Upper lobe of right lung (tissue), 1 donor: ENCODE measurements at places on chromosomes 1 and 21. TPM values are rescaled to one million over a fixed set of nuclear protein-coding genes. Genes with fewer than 3 reads are reported as not detected.

Gene SLC1A7
- total RNA-seq: 0.26 TPM

- H3K27ac ChIP-seq: no peak overlapping the region
- H3K4me1 ChIP-seq: no peaks in the 10 kb centered on the region
- H3K4me3 ChIP-seq: no peak overlapping the region
- no peak for DNase-seq
Measured at GRCh38 chr1:38153778-38154470, 107.3 kb upstream of the POU3F1 start.

DNA sequence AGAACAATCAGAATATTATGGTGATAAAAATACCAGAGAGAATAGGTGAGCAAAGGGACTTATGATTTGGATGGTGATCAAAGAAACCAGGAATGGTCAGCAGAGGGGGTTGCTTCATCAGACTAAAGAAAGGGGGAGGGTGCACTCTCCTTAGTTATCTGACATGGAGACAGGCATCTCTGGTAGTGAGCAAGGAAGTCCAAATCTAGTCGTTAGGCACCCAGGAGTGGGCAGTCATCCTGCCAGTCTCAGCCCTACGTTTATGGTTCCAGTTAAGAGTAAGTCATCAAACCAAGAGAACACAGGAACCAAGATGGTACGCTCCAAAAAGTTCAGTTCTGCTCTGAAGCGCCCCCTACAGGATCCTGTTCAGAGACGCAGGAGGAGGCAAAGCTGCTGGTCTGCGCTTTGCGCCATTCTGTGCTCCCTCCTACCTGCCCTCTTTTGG lies 28.6 kb downstream of the EBNA1BP2 start:
- peaks cover 10% of the 10 kb centered on the region for H3K4me1 ChIP-seq
- no peaks in the 10 kb centered on the region for H3K36me3 ChIP-seq
- no peak for DNase-seq
- peaks cover 8% of the 10 kb centered on the region for H3K27me3 ChIP-seq

DNA sequence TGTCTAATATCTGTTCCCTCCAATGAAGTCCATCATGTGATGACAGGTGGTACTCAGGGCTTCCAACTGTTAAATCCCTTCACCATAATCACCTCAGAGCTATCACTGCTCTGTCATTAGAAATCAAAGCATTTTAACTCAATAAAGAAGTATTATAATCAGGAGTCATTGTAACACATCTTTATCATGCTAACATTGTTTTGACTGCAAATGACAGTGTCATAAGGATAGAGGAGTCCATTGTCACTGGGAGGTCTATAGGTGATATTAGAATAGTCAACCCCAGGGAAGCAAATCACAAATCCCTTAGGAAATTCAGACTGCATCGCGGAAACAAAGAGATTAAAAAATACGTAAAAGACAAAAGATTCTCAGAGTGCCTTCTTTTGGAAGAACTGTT lies 30.8 kb downstream of the LRRC53 start:
- no peak overlapping the region for H3K27ac ChIP-seq
- no peak for DNase-seq
- no peak overlapping the region for H3K4me3 ChIP-seq

- peak within 1 kb of the TSS; percentile 79 for H3K4me3 ChIP-seq
- H3K4me1 ChIP-seq: no peaks in the 10 kb centered on the region
- peak; percentile 89 for DNase-seq
- H3K27ac ChIP-seq: peak within 1 kb of the TSS; percentile 93
- no peaks in the 10 kb centered on the region for H3K27me3 ChIP-seq
Measured at GRCh38 chr1:92961131-92961895, at the start of gene DIPK1A. TSS of gene DIPK1A (minus strand) at chr1:92961462. CDS start at chr1:92961429, 33 bp downstream.

DNA sequence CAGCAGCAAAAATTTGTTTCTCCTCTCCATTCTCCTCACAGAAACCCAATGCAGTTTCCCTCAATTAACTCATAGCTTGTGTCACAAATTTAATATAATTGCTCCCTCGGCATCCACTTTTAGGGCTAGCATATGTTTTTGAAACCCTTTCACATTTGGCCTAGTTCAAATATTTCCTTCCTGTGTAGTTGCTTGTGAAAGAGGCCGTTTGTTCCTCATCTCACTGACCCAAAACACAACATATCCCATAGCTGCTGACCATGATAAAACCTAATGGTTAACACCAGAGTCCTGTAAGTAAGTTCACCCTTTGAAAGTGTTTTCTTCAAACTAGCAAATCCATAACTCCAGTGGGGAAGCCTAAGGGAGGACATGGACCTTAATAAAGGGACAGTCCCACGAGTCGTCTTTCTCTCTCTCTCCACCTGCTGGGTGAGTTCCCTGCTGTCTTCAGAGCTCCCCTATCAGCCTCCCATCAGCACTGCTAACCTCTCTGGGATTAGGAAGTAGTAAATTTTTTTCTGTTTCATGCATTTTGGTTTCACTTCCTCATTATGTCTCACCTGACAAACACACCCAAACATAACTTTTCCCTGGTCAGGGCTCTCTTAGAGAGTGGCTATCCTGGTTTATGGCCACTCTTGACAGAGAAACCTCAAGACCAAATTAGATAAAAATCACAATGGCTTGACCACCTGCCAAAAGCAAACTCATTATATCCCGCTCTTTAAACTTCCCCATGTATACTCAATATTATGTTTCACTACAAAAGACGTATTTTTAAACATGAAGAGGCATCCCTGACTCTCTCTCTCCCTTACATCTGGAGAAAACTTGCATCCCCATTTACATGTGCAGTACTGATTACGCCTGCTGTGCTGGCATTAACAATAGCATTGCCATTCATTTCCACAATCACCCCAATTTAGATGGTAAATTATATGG lies 177.7 kb upstream of the HP1BP3 start:
- H3K27me3 ChIP-seq: no peaks in the 10 kb centered on the region
- no peak for DNase-seq
- H3K4me1 ChIP-seq: peaks cover 7% of the 10 kb centered on the region
- no peak overlapping the region for H3K4me3 ChIP-seq
- H3K36me3 ChIP-seq: peaks cover 15% of the 10 kb centered on the region
- H3K27ac ChIP-seq: no peak overlapping the region

DNA sequence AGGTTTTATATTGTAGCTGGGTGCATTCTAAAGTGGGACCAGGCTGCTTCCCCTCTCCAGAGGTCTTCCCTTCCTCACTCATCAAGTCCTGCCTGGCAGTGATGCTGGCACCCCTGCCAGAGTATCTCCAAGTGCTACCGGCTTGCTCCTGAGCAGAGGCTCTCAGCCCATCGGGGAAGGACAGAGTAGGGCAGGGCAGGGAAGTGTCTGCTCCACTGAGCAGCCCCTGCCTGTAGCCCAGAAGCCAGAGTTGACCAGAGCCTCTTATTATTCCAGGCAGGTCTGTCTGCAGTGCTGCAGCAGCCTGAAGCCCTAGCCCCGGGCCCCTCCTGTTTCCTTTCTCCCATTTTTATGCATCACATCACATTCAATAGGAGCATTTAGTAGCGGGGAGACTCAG lies 51.1 kb downstream of the ATP2B4 start:
- H3K27ac ChIP-seq: no peak overlapping the region
- peaks cover under 1% of the 10 kb centered on the region for H3K36me3 ChIP-seq
- no peak overlapping the region for H3K4me3 ChIP-seq
- no peak for DNase-seq
- H3K27me3 ChIP-seq: no peaks in the 10 kb centered on the region

DNA sequence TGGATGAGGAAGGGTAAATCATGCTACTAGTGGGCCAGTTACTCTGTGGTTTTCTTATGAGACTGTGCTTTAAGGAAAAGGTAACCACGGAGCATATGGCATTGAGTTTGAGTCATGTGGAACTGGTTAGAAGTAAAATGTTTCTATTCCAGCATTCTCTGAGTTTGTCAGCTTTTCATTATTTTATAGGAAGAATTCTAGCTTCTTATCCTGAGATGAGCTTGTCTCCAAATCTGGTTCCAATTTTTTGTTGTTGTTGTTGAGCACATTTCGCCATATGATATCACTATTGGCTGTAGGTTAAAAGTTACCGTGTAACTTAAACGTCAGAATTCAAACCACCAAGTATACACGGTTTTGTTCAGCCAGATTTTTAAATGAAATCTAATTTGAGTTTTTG lies 69.9 kb downstream of the ATF6 start:
- H3K27me3 ChIP-seq: no peaks in the 10 kb centered on the region
- DNase-seq: no peak
- H3K27ac ChIP-seq: no peak overlapping the region
- no peak overlapping the region for H3K4me3 ChIP-seq
- no peaks in the 10 kb centered on the region for H3K4me1 ChIP-seq

Gene SLC16A4
- total RNA-seq: 15.9 TPM

GRCh38 chr1:202944438-202944921 lies 13.6 kb downstream of the ADIPOR1 start:
- H3K4me3 ChIP-seq: no peak overlapping the region
- peaks cover 92% of the 10 kb centered on the region for H3K36me3 ChIP-seq
- DNase-seq: no peak
- no peak overlapping the region for H3K27ac ChIP-seq

GRCh38 chr1:182634306-182635072 lies 30.3 kb upstream of the RGS16 start:
- no peak overlapping the region for H3K27ac ChIP-seq
- no peaks in the 10 kb centered on the region for H3K27me3 ChIP-seq
- no peak overlapping the region for H3K4me3 ChIP-seq
- H3K36me3 ChIP-seq: no peaks in the 10 kb centered on the region
- H3K4me1 ChIP-seq: no peaks in the 10 kb centered on the region

DNA sequence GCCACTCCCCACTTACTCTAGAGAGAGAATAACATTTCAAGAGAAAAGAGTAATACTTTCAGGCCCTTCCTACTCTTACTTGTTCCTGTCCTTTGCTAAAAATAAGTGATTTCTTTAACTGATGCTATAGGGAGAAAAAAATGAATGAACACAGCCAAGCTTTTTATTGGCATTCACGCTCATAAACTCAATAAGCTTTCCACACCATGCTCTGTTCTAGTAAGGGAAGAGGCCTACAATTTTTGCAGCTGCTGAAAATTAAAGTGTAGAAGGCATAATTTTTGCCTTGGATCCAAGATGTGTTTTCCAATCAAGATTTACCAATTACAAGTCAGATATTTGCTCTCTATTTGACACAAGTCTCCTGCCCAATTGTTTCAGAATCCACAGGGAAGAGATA lies 188.1 kb upstream of the RGS18 start:
- no peak overlapping the region for H3K4me3 ChIP-seq
- DNase-seq: no peak
- no peaks in the 10 kb centered on the region for H3K27me3 ChIP-seq
- no peaks in the 10 kb centered on the region for H3K4me1 ChIP-seq
- no peaks in the 10 kb centered on the region for H3K36me3 ChIP-seq

DNA sequence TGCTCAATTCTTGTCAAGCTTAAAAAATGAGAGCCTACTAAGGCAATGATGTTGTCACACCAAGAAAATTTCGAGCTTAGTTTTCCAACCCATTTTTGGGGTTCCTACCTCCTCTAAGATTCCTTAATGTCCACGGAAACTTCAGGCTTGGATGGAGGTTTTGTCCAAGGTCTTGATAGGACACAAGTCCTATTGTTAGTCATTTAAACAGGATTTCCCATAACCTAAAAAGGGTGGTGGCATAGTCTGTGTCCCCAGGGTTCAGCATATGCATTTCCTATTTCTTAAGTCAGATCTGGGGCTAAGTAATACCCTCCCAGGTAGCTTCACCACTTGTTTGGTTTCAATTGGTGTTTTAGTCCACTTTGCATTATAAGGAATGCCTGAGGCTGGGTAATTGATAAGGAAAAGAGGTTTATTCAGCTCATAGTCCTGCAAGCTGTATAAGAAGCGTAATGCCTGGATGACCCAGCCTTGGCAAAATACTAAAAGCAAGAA lies 10.9 kb upstream of the PADI2 start:
- H3K4me1 ChIP-seq: peaks cover 13% of the 10 kb centered on the region
- H3K4me3 ChIP-seq: no peak overlapping the region
- no peak for DNase-seq
- no peaks in the 10 kb centered on the region for H3K27me3 ChIP-seq
- no peak overlapping the region for H3K27ac ChIP-seq
- H3K36me3 ChIP-seq: no peaks in the 10 kb centered on the region

Gene TRAPPC3
- 63.1 TPM for total RNA-seq

DNA sequence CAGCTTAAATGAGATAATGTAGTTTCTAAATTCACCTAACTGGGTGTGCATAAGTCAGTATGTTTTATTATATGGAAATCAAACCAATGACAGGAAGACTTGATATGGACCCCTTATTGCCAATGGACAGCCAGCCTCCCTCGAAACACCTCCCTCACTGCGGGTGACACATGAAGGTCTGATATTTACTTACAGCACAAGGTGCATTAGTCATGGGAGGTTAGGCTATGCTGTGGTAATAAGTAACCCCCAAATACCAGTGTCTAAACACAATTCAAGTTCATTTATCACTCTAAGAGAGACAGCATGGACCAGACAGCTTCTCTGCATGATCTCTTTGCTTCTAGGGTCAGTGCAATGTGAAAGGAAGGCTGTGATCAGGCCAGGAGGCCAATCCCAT lies 126.0 kb upstream of the KCNJ6 start:
- H3K36me3 ChIP-seq: no peaks in the 10 kb centered on the region
- H3K4me3 ChIP-seq: no peak overlapping the region
- no peaks in the 10 kb centered on the region for H3K27me3 ChIP-seq
- H3K4me1 ChIP-seq: no peaks in the 10 kb centered on the region

Gene CREB3L4
- total RNA-seq: 10.5 TPM

DNA sequence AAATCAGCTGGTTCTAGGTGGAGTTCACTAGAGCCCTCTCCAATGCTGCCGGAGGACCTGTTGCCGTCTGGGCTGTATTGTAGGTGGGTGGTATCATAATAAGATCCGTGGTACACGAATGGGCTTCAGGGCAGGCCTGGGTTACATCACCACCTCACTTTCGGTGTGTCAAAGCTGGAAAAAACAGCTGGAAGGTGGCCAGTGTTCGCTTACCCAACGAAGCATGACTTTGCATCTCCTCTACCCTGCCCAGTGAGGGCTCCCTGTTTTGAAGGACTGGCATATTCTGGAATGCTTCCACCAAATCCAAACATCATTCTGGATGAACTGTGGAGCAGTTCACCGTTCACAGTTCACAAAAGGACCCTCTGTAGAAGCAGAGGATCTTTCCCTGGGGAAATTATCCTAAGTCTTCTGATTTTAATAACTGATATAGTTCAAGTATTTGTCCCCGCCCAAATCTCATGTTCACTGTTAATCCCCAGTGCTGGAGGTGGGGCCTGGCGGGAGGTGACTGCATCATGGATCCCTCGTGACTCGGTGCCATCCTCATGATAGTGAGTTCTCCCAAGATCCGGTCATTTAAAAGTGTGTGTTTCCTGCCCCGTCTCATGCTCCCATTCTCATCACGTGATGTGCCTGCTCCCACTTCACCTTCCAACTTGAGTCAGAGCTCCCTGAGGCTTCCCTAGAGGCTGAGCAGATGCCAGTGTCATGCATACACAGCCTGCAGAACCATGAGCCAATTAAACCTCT lies 429.0 kb downstream of the KIF26B start:
- no peaks in the 10 kb centered on the region for H3K4me1 ChIP-seq
- no peak overlapping the region for H3K4me3 ChIP-seq
- no peaks in the 10 kb centered on the region for H3K27me3 ChIP-seq
- DNase-seq: peak; percentile 35
- no peak overlapping the region for H3K27ac ChIP-seq

- DNase-seq: peak; percentile 51
- no peaks in the 10 kb centered on the region for H3K27me3 ChIP-seq
- H3K36me3 ChIP-seq: no peaks in the 10 kb centered on the region
- H3K4me3 ChIP-seq: no peak overlapping the region
- H3K27ac ChIP-seq: no peak overlapping the region
Measured at GRCh38 chr1:30525971-30526651, 197.3 kb downstream of the MATN1 start.

Gene MEGF6
- total RNA-seq: 96.6 TPM
